T-cell (primary cell): ENCODE measurements at places on chromosomes 11 and 22. TPM values are rescaled to one million over a fixed set of nuclear protein-coding genes. Genes with fewer than 3 reads are reported as not detected.

GRCh38 chr22:22657712-22658111 is 13.3 kb downstream of the GGTLC2 start:
- no peak for DNase-seq

The OSBPL5 gene
- 18.1 TPM for total RNA-seq

The HTR3B gene
- not detected for total RNA-seq

The CADM1 gene
- total RNA-seq: 3.1 TPM

- no peak for DNase-seq
Observed at GRCh38 chr11:31442086-31442485, 67.3 kb downstream of the IMMP1L start.

The GGT1 gene
- total RNA-seq: 30.6 TPM

The TMEM45B gene
- 1.4 TPM for total RNA-seq

GRCh38 chr11:64864473-64865285 is 13.7 kb downstream of the EHD1 start:
- no peak for DNase-seq

DNA sequence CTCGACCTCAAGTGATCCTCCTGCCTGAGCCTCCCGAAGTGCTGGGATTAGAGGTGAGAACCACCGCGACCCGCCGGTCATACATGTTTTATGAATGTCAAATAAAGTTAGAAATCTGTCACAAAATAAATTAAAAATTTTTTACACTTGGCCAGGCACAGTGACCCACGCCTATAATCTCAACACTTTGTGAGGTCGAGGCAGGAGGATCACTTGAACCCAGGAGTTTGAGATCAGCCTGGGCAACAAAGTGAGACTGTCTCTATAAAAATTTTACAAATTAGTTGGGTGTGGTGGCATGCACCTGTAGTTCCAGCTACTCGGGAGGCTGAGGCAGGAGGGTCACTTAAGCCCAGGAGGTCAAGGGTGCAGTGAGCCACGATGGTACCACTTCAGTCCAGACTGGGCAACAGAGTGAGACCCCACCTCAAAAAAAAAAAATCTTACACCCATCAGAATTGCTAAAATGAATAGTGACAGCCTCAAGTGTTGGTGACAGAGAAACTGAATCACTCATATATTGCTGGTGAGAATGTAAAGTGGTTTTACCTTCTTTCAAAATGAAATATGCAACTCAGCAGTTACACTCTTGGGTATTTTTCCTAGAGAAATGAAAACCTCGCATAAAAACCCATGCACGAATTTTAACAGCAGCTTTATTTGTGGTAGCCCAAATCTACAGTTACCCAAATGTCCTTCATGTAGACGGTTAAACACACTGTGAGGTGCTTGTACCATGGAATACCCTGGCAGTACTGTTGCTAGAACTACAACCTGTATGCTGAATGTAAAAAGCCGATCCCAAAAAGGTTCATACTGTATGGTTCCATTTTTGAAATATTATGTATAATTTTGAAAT is 55.4 kb downstream of the MED15 start:
- DNase-seq: no peak

DNA sequence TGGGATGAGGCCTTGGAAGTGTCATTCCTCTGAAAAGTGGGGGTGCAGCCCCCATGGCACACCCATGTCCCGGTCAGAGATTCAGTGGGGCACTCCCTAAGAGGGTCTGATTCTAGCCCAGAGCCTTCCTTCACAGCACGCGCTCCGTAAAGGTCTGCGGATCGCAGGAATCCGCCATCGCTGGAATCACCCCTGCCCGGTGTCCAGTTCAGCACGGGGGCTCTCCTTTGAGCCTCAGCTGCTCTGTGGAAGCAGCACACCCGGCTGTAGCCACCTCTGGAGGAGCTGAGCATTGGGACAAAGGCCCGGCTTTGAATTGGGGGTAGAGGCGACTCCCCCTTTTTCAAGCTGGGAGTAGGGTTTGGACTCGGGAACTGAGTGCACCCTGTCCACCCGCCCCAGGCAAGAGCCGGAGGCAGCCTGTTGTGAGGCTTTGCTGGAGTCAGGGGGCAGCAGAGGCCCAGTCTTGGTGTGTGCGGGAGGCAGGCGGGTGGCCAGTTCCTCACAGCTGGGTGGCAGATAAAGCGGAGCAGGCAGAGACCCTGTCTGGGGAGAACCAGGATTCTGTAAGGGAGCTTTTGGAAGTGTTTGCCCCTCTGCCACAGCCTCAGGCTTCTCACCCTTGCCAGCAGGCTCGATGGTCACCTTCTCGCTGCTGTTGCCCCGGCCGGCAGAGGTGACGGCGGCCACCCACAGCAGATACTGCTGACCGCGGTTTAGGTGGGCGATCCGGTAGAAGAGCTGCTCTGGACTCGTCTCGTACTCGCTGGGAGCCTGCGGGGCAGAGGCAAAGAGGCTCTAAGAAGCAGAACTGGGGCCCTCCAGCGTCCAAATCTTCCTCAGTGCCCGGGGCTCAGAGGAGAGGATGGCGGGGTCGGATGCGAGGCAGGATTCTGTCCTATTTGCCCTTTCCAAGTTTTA is 115.9 kb downstream of the CEP164 start:
- no peak for DNase-seq

- DNase-seq: no peak
Observed at GRCh38 chr11:116285026-116285425, 487.8 kb downstream of the BUD13 start.

GRCh38 chr22:45999379-45999971 is 22.5 kb upstream of the WNT7B start:
- DNase-seq: no peak

DNA sequence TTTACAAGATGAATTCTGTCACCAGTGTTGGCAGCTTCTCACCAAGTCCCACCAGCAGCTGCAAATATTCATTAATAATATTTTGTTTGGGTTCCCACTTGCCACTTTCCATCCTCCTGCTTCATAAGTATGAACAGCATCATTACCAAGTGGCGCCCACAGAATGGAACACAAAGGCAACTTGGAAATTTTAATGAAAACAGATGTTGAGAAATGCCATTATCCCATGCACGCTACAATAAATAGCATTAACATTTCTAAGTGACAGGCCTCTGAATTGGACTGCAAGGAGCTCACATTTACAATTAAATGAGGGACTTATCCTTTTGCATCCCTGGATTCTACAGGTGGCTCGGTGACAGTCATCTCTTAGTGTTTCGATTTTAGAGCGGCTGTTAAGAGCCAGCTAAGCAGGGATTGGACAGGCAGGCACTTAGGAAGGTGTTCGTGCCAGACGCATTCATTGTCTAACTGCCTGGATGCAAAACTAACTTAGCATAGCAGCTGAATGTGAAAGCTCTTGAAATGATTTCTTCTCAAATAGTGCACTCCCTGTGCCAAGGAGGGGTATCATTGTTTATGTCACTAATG is 170.3 kb downstream of the KIRREL3 start:
- no peak for DNase-seq

The NARS2 gene
- 12.1 TPM for total RNA-seq

DNA sequence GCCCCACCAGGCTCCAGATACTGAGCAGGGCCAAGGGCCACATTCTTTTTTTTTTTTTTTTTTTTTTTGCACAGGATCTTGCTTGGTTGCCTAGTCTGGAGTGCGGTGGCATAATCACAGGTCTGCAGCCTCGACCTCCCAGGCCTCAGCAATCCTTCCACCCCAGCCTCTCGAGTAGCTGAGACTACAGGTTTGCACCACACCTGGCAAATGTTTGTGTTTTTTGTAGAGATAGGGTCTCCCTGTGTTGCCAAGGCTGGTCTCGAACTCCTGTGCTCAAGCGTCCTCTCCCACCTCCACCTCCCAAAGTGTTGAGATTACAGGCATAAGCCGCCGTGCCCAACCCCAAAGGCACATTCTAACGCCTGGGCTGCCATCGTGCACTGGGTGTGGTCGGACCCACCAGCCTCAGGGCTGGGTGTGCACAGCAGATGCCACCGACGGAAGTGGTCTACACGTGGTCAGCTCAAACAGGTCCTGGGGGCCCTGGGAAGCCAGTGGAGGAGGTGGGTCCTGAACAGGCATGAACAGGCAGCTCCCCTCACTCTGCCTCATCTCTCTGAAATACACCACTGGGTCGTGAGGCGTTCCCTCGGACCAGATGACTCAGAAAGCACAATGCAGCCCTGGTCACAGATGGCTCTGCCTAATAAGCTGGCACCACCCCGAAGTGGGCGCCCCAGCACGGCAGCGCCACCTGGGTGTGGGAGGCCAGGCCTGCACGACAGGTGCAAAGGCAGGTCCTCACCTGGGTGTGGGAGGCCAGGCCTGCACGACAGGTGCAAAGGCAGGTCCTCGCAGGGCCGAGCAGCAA is 5.1 kb upstream of the B4GALNT4 start:
- peak; percentile 56 for DNase-seq

The FAT3 gene
- not detected for total RNA-seq

DNA sequence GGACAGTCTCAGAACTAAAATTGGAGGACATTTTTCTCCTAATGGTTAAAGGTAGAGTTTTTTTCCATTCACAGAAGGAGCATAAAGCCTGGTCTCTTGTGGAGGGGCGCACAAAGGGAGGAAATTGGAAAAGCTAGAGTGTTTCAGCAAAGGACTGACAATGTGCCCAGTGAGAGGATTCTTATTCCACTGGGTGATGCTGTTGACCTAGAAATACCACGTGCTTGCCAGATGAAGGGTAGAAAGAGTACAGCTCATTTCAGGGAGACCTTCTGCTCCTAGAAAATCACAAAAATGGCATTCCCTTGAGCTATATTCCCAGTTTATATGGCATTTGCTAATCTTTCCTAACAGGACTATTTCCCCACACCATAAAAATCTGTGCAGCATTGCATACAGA is 21.1 kb downstream of the MS4A6E start:
- no peak for DNase-seq

GRCh38 chr22:40423882-40424640 is 53.7 kb downstream of the SGSM3 start:
- DNase-seq: no peak

The PRODH gene
- 0.13 TPM for total RNA-seq

DNA sequence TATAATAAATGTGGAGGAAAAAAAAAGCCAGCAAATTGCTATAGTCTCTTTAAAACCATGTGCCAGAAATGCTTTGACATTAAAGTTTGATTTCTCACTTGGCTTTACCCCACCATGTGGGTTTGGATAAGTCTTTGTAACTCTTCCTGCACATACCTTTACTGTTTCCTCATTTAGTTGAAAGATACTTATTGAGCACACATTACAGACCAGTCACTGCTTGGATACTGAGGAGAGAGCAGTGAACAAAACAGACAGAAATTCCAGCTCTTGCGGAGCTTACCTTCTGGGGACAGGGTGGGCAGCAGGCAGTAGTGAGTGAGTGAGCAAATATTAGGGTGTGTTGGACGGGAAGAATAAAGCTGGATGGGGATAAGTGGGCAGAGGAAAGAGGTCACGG is 13.7 kb downstream of the PACS1 start:
- DNase-seq: no peak

DNA sequence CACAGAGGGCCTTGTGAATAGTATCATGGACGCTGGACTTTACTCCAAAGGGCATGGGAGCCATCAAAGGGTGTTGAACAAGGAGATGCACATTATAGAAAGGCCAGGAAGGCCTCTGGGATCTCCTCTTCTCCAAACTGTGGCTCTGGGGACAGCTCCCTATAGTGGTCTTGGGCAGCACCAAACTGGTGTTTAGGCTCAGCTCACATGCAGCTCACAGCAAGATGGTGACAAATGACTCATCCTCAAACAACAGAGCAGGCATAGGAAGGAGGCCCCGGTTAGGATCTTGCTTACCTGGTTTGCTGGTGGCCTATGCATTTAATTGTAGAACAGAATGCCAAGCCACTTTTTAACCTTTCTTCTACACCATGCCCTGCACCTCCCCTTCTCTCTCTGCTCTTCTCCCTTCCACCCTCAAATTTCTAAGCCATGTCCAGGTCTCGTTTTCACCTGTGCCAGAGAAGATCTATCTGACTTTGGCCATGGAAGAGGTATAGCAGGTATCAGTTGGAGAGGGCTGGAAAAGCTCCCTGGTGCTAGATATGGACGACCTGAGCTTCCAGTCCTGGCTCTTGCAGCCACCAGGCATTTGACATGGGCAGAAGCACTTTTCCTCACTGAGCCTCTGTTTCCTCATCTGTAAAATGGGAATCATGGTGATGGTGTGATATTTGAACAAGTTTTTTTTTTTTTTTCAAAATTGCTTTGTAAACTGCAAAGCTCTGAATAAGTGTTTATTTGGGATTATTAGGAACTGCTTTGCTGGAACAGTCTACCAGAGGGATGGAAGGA is 14.4 kb upstream of the EHF start:
- no peak for DNase-seq

DNA sequence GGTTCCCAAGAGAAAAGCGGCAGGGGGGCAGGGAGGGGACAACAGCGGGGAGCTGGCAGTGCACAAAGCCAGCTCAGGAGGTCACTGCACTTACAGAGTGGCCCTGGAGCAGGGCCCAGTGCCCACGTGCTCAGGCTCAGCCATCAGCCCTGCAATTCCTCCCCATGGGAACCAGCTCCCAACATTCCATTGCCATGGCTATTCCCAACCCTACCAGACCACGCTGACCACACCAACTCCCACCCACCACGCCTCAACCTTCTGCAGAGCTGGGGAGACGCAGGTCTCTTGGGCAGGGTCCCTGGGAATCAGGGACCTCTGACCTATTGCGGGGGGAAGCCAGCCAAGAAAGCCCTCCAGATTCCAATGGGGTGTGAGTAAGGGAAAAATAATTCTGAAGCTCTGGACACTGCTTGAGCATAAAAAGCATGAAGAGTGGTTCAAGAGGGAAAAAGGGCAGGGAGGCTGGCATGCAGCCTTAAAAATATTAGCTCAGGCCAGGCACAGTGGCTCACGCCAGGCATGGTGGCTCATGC is 38.3 kb upstream of the TFIP11 start:
- DNase-seq: no peak

DNA sequence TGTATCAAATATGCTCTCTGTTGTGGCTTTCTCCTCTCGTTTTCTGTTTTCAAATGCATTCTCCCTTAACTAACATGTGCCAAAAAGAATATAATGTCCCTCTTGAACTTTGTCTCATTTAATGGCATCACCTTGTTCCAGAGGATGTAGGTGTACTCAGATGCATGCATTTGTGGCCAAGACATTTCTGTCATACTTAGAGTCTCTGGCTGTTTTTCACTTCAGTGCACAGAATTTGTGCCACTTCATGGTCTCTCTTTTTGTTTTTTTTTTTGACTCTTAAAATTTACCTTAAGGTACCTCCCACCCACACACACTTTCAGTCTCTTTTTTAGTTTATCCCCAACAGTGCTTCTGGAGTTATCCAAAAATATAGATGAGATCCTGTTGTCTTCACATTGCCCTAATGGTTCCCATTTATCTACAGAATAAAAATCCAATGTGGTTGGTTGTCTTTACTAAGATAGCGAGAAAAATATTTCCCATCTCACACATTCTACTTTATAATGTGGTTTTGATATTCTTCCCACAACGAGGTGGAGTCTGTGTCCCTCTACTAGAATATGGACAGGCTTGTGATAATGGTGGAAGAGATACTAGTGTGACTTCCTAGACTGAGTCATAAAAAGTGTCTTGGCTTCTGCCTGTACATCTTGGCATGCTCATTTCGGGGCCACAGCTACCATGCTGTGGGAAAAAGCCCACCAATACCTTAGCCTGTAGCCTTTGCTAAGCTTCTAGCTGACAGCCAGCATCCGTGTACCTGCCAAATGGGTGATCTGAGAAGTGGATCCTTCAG is 125.8 kb downstream of the DDX10 start:
- DNase-seq: no peak
